Stimulated activated CD4-positive, alpha-beta T cell treated with anti-CD3 and anti-CD28 coated beads, Interleukin-12 subunit alpha, Interleukin-12 subunit beta, amount 100 ng/mL, for 48 hours (primary cell): ENCODE measurements at places on chromosomes 1 and 21.
A peak's percentile ranks its signal among the peaks of the same experiment; 100 is the strongest.

DNA sequence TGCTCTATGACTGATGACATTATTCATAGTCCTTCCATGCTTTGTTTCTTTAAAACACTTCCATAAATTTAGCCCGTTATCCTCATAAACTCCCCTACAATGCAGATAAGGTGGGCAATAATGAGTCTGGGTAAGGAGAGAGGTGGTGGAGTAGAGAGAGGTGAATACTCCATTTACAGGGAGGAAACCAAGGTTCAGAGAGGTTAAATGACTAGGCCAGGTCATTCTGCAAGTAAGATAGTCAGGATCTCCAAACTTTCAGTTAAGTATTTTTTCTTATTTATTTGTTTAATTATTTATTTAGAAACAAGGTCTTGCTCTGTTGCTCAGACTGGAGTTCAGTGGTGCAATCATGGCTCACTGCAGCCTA lies 26.1 kb downstream of the PAFAH2 start:
- no peak for DNase-seq

- no peak for DNase-seq
Measured at GRCh38 chr1:165303386-165303785, 53.1 kb downstream of the LMX1A start.

DNA sequence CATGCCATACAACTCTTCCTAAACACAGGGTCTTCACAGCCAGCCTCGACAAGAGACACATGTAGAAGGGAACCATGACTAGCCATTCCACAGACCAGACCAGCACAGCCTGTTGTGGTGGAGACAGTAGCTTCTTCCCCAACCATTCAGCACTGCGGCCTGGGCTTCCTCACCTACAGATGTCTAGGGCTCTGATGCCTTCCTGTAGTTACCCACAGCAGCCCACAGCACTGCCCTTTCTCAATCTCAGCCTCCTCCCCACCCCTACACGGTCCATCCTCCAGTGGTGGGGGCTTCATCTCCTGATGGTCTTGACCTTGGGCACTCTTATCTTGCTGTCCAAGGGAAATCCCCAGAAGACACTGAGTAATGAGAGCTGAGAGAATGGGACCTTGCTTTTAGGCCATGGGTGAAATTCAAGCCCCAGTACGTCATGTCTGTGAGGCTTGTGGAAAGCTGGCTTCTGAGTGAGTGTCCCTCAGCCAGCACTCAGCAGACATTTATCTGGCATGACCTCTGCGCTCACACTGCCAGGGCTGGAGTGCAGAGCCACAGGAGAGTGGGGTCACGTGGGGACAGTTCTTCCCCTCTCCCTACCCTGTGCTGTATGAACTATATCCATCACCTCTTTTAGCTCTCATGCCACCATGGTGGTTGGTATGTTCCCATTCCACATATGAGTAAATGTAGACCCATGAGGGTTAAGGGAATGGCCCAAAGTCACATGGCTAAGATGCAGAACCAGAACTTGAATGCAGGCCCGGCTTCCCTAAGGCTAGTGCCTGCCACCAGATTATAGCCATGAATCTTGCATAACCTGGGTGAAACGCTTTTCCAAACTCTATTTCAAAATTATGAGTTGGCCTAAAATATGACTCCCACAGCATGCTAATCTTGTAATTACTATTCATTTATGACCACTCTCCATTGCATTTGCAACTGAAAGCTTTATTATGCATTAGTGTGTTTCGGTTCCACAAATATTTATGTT lies 104.7 kb downstream of the HIVEP3 start:
- no peak for DNase-seq

GRCh38 chr1:85576266-85576641 lies 4.3 kb upstream of the CCN1 start:
- DNase-seq, result no peak

- peak; percentile 54 for DNase-seq
Measured at GRCh38 chr1:20184997-20185833, 681 bp upstream of the UBXN10 start.

DNA sequence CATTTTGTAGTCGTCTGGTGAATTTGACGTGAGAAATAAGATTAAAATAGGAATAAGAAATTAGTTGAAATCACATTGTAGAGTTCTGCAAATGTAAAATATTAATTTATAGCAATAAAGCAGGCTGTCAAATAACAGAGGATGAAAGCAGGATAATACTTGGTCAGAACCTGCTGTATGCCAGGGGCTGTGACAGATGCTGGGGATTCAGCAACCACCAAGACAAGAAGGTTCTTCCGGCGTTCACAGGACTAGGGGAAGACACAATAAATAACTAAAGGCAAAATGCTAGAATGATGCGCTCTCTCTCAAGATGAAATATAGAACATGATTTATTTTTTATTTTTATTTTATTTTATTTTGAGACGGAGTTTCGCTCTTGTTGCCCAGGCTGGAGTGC lies 6.8 kb upstream of the PARK7 start:
- no peak for DNase-seq

GRCh38 chr1:34362949-34363348 lies 186.2 kb downstream of the C1orf94 start:
- DNase-seq, result no peak

GRCh38 chr1:29120947-29121485 lies 2.7 kb downstream of the TMEM200B start:
- DNase-seq, result peak; percentile 60

- peak; percentile 25 for DNase-seq
Measured at GRCh38 chr1:155893389-155894142, 17.6 kb downstream of the RIT1 start.

DNA sequence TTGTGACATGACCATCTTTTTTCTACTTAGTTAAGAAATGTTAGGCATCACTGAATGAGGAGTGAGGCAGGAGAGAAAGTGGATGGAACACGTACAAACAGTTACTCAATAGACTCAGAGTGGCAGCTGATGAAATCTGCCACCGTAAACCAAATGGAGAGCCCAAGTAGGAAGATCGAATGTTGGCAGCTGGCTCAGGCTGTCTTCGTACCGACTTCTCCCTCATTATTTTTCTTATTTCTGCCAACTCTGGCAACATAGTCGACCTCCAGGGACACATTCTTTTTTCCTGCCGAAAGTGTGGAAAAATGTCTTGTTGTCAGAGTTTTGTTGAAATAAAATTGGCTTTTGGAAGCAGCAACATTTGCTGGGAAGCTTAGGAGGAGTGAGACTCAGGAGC lies 143.3 kb downstream of the GREM2 start:
- no peak for DNase-seq

DNA sequence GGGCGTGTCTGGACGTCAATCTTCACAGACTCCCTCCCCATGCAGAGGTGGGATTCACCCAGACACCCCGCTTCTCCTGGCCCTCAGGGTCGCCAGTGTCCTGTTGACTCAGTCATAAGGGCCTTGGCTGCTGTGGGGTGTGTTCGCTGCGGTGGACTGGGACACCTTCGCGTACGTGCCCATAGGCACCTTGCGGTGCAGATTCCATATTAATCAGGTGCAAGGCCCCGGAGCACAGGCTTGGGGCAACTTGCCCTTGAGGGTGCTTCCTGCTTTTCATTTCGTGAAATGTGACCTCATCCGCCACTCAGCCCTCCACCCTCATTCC lies 398 bp upstream of the SLC30A10 start:
- no peak for DNase-seq

DNA sequence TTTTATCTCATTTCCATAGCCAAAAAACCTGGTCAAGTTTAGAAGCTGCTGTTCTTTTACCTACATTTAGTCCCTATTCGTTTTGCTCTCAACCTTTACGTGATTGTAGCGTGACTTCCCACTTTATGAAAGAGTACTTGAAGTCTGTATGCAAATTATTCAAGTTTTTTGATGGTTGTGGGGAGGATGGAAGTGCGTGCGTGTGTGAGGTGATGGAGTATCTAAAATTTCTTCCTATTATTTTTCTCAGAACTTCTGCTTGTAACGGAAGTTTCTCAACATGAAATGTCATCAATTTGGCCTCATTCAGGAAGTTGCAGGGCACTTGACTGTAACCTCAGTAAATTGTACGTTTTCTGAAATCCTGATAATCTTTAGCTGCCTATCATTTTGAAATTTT lies 64.0 kb downstream of the SAMSN1 start:
- DNase-seq, result peak; percentile 14

DNA sequence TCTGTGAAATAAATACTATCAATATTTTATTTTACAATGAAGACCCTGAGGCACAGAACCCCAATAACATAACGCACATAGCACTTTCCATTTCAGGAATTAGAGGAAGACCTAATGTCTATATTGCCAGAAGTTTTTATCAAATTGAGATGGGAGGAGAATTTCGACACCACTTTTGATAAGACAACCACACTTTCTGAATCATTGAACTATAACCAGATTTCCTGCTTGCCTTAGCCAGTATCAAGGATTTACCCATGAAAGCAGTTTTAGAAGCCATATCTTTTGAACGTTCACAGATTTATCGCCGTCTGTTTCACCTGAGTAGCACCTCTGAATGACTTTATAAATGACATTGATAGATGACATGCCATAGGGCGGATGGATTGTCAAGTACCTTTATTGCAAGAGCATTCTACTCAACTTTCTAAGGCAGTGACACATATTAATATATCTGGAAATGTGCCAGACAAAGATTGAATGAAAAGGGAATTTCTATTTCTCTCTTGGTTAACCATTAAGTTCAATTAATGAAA lies 768.4 kb downstream of the LTN1 start:
- no peak for DNase-seq

- DNase-seq, result no peak
Measured at GRCh38 chr1:217472915-217473314, 158.0 kb downstream of the GPATCH2 start.

DNA sequence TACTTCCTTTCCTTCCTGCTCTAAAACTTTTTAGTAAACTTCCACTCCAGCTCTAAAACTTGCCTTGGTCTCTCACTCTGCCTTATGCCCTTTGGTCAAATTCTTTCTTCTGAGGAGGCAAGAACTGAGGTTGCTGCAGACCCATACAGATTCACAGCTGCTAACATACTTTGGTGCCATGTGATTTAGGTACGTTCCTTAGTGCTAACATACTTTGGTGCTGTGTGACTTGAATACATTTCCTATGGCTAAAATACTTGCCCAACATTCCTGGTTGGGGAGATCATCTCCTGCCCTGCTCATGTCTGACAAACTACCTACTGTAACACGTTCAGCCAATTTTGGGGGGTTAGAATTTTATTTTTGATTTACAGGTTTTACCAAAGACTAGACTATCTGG lies 6.8 kb upstream of the ZBTB40 start:
- no peak for DNase-seq

GRCh38 chr1:168379104-168379860 lies 98.6 kb downstream of the TBX19 start:
- DNase-seq, result no peak
